CD4-positive, alpha-beta T cell treated with Interleukin-17A for 1 hour (primary cell): ENCODE measurements at places on chromosomes 5 and 9.

- no peak for DNase-seq
Measured at GRCh38 chr5:123717139-123717538, 205.2 kb downstream of the CSNK1G3 start.

- peak; percentile 28 for DNase-seq
Measured at GRCh38 chr9:117555964-117556629, 141.2 kb upstream of the ASTN2 start.

- DNase-seq = no peak
Measured at GRCh38 chr9:98908897-98909634, 34.6 kb upstream of the COL15A1 start.

DNA sequence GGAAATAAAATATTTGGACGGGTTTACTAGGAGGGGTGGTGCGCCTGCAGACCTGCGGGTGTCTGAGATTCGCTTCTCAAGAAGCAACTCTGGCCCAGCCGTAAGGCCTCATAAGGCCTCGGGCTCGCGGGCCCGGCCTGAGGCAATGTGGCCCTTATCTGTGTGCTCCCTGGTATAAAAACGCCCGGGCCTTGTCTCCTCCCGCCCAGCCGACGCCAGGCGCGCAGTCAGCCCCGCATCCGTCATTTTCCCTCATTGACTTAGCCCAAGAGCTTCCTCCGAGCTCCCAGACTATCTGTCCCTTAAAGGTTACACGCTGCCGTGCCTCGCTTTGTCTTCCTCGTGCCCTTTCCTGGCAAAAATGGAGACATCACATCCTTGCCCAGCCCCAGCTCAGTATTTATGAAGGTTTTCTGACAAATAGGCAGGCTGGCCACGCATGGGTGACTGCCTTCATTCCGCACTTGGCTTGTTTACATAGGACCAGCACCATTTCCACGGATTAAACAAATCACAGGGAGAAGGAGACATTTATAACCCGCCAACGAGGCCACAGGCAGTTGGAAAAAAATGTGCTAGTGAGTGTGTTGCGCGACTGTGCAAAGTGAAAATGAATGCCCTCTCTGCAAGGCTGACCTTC is 74.5 kb upstream of the TBCA start:
- no peak for DNase-seq

GRCh38 chr5:139058121-139058520 is 140.0 kb downstream of the SIL1 start:
- no peak for DNase-seq

GRCh38 chr5:115702025-115702424 is 76.2 kb upstream of the TMED7 start:
- DNase-seq = no peak

DNA sequence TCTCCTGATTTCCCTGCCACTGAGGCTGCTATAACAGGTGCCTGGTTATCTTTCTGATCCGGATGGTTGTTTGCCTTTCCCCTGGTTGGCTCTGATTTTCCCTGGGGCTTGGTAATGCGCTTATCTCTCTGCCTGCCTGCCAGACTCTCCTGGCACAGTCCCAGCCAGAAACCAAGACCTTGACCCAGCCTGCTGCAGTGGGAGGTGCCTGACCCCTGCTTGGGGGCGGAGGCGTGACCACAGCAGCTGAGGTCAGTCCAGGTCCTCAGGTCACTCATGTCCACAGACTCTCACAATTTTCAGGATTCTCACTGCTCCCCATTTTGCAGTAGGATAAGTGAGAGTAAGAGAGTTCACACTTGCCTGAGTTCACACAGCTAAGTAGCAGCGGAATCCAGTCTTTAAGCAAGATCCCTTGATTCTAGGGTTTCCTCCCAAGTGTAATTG is 24.4 kb upstream of the SYNPO start:
- no peak for DNase-seq
